ENCODE measurements at places on chromosomes 5 and 9.

GRCh38 chr5:152838241-152838786 is 433.2 kb upstream of the NMUR2 start:
- DNase-seq: no peak
- no peaks in the 10 kb centered on the region for H3K36me3 ChIP-seq

DNA sequence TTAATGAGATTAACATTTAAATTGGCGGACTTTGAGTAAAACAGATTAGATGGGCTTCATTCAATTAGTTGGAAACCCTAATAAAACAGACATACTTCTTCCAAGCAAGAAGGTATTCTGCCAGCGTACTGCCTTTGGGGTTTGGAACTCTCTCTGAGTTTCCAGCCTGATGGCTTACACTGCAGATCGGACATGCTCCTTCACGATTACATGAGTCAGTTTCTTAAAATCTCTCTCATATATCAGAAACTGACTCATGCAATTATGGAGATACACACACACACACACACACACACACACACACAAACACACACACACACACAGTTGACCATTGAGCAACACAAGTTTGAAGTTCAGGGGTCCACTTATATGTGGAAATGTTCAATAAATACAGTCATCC is 789.4 kb downstream of the CDH12 start:
- H3K4me3 ChIP-seq: no peak overlapping the region
- H3K27me3 ChIP-seq: no peaks in the 10 kb centered on the region
- no peaks in the 10 kb centered on the region for H3K4me1 ChIP-seq

DNA sequence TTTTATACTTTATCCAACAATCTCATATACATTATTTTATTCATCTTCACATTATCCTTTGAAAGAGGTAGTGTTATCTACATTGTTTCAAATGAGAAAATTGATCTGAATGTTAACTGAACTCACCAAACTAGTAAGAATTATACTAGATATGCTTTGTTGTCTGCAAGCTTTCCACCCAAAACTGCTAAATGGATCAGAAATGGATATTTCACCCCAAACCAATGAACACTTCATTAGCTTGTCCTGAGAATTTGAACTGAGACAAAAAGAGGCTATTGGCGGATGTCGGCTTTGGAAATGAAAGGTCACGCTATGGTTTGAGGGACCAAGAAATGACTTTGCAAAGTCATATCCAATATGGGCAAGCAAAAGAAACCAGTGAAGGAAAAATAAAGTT is 201.9 kb upstream of the TRPM3 start:
- H3K27ac ChIP-seq: no peak overlapping the region
- H3K4me3 ChIP-seq: no peak overlapping the region
- DNase-seq: no peak
- H3K36me3 ChIP-seq: no peaks in the 10 kb centered on the region
- no peaks in the 10 kb centered on the region for H3K27me3 ChIP-seq

- no peaks in the 10 kb centered on the region for H3K4me1 ChIP-seq
- H3K4me3 ChIP-seq: no peak overlapping the region
Observed at GRCh38 chr9:93815135-93815534, 140.0 kb downstream of the BARX1 start.

Measured in mesenchymal stem cell (in vitro differentiated cells and primary cell).